ENCODE measurements at places on chromosomes 6 and 20.

- no peak for DNase-seq
These were observed 399.2 kb upstream of the JAG1 start for GRCh38 chr20:11072982-11073381.

DNA sequence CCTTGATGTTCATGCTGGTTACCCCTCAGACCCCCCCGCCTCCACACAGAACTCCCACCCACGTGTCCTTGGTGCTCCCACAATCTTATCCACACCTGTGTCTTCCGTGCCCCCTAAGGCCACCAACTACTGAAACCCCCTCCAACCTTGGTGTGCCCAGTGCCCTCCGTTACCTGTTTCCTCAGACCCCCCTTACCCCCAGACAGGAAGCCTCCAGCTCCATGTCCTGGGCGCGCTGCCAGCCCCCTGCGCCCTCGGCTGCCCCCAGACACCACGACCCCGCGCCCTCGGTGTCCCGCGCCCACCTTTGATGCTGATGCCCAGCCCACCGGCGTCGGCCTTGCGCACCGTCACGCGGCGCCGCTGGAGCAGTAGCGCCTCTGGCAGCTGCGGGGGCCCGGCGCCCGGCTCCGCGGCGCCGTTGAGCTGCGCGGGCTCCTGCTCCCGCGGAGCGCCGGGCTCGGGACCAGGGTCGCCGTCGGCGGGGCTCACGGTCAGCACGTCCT, 504 bp downstream of the SNTA1 start:
- DNase-seq = no peak

GRCh38 chr6:38489951-38490350, 149.8 kb downstream of the BTBD9 start:
- no peak for DNase-seq

GRCh38 chr20:40959325-40960092, 69.1 kb upstream of the TOP1 start:
- no peak for DNase-seq

GRCh38 chr20:48669946-48670605, 157.7 kb downstream of the PREX1 start:
- DNase-seq = no peak
